HFFc6 (cell line): ENCODE measurements at places on chromosomes 16 and 17.
A peak's percentile ranks its signal among the peaks of the same experiment; 100 is the strongest.

DNA sequence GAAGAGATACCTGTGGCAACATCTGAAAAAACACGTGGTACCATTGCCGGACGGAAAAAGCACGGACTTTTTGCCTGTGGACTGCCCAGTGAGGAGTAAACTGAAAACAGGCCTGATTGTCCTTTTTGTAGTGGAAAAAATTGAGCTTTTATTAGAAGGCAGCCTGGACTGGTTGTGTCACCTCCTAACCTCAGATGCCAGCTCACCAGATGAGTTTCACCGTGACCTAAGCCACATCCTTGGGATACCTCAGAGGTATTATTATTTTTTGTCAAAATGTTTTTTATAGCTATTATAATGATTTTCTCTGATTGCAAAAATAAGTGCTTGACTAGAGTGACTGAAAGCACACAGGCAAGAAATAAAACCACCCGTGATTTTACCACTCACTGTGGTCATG lies 34.9 kb downstream of the RNF213 start:
- DNase-seq, result no peak

- peak; percentile 41 for DNase-seq
Measured at GRCh38 chr17:16428098-16428882, 12.9 kb downstream of the TRPV2 start.

- DNase-seq, result no peak
Measured at GRCh38 chr16:2987286-2987685, 7.0 kb upstream of the PKMYT1 start.

GRCh38 chr16:28098171-28098958 lies 34.9 kb upstream of the GSG1L start:
- DNase-seq, result no peak

DNA sequence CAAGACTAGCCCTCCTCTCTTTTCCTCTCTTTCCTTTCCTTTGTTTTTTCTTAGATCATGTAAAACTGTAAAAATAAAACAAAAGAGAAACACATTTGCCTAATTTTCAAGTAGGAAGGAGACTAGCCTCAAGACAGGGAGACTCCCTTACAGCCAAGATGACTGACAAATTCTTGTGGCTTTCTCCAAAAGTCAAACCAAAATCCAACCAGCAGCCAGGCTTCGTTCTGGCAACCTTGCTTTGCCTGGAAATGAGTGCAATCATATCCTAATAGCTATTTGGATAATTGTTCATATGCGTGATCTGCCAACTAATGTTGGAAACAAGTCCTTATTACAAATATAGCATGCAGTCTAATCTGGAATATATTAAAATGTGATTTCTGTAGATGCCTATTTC lies 868.9 kb upstream of the SOX9 start:
- peak; percentile 4 for DNase-seq

- no peak for DNase-seq
Measured at GRCh38 chr16:71943887-71944286, 48.6 kb downstream of the IST1 start.

GRCh38 chr17:81419886-81420768 lies 24.9 kb downstream of the BAHCC1 start:
- no peak for DNase-seq

- DNase-seq, result no peak
Measured at GRCh38 chr16:58120234-58120633, 8.9 kb downstream of the CFAP20 start.

GRCh38 chr16:19883966-19884485 lies 622 bp downstream of the GPRC5B start:
- no peak for DNase-seq

DNA sequence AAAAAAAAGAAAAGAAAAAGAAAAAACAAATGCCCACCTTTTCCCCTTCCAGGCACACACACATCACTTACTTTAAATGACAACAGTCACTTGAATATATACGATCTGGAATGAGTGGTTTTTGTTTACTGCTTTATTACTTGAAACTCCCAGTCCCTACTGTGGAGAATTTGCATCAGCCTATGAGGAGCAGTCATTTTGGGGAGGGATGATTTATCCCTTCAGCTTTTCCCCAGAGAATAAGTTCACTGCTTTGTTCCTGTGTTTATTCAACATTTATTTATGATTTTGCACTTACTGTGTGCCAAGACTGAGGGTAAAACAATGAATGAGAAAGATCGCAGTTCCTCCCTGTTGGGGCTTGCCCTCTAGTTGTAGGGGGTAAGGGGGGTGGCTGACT lies 4.7 kb upstream of the ZNF423 start:
- DNase-seq, result no peak
